ENCODE measurements at places on chromosomes 13 and 19.

- DNase-seq, result no peak
Measured at GRCh38 chr13:37381502-37381901, 217.1 kb downstream of the POSTN start.

GRCh38 chr13:46953331-46953730 lies 56.5 kb upstream of the HTR2A start:
- DNase-seq, result no peak

- no peak for DNase-seq
Measured at GRCh38 chr19:41525989-41526388, 50.0 kb upstream of the CEACAM21 start.

GRCh38 chr13:78201411-78201810 lies 282.8 kb upstream of the EDNRB start:
- no peak for DNase-seq

GRCh38 chr19:34867631-34868030 lies 59.1 kb upstream of the ZNF30 start:
- no peak for DNase-seq

DNA sequence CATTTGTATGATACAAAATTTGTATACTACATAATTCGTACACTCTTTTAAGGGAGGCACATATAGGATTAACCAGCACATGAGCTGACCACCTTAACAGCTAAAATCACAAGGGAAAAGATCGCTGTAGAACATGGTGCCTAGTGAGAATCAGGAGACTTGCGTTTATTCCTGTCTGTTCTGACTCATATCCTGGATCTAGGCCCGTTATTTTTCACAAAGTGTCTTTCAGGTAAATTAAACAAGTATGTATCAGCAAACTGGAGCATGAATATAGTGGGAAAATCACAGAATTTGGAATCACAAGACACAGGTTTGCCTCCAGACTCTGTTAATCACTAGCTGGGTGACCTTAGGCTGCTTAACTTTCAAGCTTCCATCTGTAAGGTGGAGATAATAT lies 47.5 kb upstream of the ESD start:
- DNase-seq, result no peak

DNA sequence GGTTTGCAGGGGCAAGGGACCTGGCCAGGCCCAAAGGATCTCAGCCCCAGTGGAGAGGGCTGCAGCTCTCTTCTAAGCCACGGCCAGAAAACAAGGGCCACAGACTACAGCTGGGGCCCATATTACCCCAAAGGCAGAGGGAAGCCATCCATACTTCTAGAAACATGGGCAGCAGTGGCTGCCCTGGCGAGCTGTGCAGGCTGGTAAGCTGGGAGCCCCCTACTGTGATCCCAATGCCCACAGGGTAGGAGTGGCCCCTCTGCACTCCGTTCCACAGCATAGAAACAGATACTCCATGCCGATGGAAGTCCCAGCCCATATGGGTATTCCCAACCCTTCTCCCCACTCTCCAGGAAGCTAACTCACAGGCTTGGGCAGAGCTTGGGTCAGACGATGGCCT lies 25.1 kb downstream of the VSTM2B start:
- DNase-seq, result no peak

- DNase-seq, result no peak
Measured at GRCh38 chr13:93976528-93976927, 503.0 kb downstream of the DCT start.
